ENCODE measurements at places on chromosomes 3 and 15.

DNA sequence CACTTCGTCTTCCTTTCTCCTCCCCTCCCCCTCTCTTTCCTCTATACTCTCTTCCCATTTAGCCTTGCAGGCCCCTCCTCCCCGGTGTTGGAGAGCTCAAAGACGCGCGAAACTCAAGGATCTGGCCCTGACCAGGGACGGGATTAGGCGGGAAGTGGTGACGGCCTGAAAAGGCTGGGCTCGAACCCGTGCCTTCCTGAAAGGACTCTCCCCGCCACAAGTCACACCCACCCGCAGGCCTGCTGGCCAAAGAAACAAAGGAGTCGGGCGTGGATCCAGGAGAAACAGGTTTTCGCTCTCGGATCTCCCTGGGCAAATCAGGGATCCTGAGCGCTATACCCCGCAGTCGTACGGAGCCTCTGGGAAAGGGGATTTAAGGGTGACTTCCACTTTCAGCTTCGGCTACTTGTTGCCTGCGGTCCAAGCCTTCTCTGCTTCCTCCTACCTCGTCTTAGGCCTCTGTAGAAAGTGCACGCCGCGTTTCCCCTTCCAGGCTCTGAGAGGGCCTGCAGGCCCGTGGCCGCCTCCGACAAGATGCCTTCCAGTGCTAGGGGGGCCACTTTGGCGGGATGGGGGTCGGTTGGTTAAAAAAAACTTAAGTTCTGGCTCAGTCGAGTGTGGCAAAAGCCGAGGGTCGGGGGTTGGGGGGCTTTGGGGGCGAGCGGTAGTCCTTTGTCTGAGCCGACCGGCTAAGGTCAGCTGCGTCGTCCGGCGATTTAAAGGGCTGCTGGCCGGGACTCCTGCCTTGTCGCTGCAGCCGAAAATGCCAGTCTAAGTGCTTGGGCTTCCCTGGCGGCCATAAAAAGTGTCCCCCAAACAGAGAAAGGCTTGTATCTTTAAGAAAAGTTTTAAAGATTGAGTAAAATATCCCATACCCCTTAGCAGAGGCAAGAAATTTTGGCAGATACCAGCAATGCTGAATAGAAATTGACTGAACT, 8.2 kb downstream of the ZIC4 start:
- no peak for DNase-seq

DNA sequence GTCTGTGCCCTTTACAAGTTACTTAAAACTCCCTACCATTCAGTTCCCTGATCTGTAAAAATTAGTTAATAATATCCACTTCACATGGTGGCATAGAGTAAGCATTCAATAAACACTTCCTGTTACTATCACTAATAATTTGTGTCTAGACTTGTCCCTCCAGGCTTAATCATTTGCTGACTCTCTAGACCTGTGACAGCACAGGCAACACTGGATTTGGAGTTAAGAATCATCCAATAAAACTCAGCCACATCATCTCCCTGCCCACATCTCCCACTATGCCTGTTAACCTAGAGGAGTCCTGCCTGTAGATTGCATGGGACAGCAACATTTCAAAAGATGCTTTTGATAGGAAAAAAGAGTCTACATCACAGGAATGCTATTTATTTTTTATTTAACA, 564.6 kb downstream of the MFSD1 start:
- no peak for DNase-seq

DNA sequence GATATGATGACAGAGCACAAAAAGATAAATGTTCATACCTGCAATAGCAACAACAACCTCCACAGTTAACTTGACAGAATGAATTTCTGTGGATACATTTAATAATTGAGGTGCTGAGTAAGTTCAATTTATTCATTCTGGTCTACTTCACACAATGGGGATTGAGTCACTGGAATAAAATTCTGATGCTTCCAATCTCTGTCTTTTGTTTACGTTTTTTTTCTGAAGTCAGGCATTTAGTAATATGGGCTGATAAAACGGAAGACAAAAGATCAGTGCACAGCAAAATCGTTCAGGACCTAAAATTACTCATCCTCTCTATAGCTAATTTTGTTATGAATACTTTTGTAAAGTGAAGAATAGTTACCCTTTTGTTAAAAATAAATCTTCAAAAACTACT, 565.9 kb upstream of the CCDC54 start:
- no peak for DNase-seq

GRCh38 chr3:37498126-37499039, 324.0 kb upstream of the LRRFIP2 start:
- DNase-seq: no peak

DNA sequence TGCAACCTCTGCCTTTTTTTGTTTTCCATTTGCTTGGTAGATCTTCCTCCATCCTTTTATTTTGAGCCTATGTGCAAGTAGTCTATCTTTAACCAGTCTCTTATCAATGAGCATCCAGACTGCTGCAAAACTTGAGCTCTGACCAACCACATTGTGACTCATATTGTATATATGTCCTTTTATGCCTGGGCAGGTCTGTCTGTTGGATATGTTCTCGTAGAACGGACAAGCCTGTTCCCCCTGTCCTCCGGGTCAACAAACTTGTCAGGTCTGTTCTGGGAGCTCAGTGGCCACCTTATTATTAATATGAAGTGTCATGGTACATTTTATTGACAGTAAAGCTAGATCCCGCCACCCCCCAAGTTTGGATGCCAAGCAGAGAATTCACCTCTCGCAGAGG, 252.9 kb upstream of the ST8SIA2 start:
- DNase-seq: no peak

- DNase-seq: no peak
Measured at GRCh38 chr15:42494998-42495360, 455 bp upstream of the SNAP23 start.

- DNase-seq: no peak
Measured at GRCh38 chr3:186185194-186185787, 76.4 kb upstream of the ETV5 start.

- peak; percentile 58 for DNase-seq
Measured at GRCh38 chr3:156605686-156606605, 51.0 kb upstream of the SSR3 start.

GRCh38 chr15:49620199-49620598, 419 bp downstream of the FAM227B start:
- DNase-seq: no peak

DNA sequence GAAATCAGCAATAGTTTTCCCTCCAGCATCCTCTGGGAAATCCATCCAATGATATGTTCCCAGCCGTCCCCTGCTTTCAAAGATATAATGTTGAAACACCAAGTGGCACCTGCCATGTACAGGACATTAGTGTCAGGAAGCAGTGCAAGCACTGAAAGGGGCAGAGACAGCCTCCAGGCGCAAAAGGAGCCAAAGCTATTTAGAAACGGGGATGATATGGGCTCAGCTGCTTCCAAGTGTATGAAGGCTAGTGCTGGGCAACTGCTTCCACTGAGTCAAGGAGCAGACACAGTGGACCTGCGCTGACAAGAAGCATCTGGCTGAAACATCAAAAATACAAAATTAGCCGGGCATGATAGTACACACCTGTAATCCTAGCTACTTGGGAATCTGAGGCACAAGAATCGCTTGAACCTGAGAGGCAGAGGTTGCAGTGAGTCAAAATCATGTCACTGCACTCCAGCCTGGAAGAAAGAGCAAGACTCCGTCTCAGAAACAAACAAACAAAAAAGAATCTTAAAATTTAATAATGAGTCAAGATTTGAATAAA, 119.7 kb downstream of the AQP9 start:
- no peak for DNase-seq

DNA sequence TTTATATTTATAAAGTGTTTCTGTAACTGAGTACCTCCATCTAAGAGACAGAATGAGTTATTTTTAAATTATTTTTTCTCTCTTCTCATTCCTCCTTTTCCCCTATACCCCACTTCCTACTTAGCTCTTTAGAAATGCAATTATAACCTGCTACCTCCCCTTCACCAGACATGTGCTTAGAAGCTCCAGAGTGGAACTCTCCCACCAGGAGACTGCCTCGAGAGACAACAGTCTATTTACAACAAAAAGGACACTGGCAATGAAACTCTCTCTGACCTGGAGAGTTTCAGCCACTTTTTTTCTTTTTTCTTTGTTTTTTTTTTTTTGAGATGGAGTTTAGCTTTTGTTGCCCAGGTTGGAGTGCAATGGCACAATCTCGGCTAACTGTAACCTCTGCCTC, 109.4 kb upstream of the PLXND1 start:
- no peak for DNase-seq

DNA sequence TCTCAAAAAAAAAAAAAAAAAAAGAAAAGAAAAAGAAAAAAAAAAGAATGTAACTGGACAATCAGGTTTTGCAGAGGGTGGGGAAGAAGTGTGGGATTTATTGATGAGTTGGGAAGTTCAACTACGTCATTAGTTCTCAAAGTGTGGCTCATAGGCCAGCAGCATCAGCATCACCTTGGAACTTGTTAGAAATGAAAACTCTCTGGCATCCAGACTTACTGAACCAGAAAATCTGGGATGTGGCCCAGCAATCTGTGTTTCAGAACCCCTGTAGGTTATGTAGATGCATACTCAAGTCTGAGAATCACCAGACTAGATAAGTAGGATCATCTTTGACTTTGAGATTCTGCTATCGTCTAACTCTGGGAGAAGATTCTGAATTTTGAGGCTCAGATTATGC, 45.8 kb upstream of the ETV5 start:
- DNase-seq: no peak

GRCh38 chr3:53258600-53259426, 3.0 kb upstream of the TKT start:
- DNase-seq: no peak
